ENCODE measurements at places on chromosomes 4 and X.

DNA sequence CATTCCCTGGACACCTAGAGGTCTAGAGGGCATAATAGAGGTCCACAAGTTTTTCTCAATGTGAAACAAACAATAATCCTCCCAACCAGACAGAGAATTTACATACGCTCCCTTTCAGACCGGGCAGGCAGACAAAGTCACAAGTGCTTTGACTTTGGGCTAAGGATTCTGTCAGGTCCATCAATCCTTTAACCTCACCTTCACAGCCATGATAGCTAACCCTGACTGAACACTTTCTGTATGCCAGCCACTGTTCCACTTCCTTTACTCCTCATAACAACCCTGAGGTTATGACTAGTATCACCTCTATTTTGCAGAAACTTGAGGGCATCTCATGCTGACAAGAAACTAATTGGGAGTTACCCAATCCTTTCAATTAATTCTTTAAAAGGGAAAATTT, 118.8 kb upstream of the AFF2 start:
- no peak for DNase-seq

GRCh38 chrX:23333842-23334520, 668 bp upstream of the PTCHD1 start:
- no peak for DNase-seq

GRCh38 chr4:58070726-58071125, 960.5 kb upstream of the IGFBP7 start:
- no peak for DNase-seq

GRCh38 chrX:119607018-119607389, 780 bp upstream of the NKRF start:
- no peak for DNase-seq

- DNase-seq = no peak
Measured at GRCh38 chrX:23732704-23733103, 10.4 kb downstream of the ACOT9 start.

- no peak for DNase-seq
Measured at GRCh38 chr4:110586131-110586850, 36.6 kb downstream of the PITX2 start.

GRCh38 chr4:168857546-168858314, 152.3 kb downstream of the CBR4 start:
- no peak for DNase-seq

DNA sequence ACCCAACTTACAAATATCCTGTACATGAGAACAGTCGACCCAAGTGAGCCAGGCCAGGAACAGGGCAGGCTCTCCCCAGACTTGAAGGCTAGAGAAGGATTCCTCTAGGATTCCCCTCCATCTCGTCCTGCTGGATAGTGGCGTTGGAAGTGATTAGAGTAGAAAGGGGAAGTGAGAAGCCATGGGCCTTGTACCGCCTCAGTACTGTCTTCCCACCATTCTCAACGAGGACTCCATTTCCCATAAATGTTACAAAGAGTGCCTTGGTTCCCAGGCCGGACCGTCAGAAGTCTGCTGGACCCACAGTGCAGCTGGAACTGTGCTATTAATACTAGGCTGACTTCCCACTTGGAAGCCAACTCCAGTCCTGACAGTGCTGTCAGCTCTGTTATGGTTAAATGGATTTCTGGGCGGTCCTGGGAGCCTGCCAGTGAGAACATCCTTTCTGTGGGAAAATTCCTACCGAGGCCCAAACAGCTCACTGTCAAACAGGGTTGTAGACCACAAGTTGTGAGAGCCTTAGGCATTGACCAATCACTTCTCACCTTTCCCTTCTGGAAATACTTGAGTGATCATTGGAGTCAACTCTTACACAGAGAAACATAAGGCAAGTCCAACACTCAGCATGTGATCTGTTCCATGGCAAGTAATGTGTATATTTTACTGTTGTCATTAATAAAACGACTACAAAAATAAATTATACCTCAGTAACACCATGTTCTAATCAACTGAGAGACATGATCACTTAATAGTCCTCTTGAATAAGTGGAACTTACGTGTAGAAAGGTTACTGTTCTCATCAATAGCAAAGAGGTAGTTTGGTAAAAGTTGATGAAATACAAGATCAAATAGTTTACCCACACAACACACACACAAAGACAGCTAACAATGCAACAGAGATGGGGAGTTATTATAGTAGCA, 58.4 kb downstream of the AMELX start:
- no peak for DNase-seq

GRCh38 chrX:100379388-100379986, 30.6 kb downstream of the PCDH19 start:
- DNase-seq = no peak

GRCh38 chrX:39900777-39901170, 197.0 kb downstream of the BCOR start:
- no peak for DNase-seq

DNA sequence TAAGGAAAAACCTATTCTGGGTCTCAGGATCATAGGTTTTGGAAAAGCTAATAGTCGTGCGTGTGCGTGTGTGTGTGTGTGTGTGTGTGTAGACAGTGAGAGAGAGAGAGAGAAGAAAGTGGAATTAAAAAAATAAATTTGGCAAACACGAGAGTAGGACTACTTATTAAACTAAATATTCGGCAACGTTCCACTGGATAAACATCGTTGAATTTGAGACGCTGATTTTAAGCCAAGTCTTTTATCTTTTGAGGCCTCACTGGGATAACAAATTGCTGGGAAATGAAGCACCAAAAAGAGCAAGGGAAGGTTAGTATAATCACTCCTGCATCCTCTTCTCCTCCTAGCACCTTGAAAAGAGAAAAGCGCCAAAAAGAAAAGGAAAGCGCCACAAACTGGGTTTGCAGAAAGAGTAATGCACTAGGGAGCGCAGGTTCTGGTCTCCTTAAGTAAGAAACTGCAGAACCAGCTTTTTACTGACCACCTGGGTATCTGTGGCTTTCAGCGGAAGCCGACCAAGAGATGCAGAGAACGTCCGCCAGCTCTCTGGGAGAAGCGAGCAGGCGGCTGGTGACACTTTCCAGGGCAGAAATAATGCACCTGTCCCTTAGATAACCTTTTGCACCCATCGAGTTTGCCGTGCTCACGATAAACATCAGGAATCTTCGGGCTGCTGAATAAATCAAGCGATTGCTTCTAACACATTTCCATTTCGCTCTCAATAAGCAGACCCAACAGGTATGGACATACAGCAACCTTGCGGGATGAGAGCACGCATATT, 3.4 kb downstream of the ATOH1 start:
- no peak for DNase-seq

- no peak for DNase-seq
Measured at GRCh38 chrX:148567229-148567628, 66.8 kb downstream of the AFF2 start.

- DNase-seq = no peak
Measured at GRCh38 chr4:87209696-87210095, 10.7 kb downstream of the KLHL8 start.

GRCh38 chr4:87502580-87503238, 26.5 kb downstream of the SPARCL1 start:
- DNase-seq = no peak

DNA sequence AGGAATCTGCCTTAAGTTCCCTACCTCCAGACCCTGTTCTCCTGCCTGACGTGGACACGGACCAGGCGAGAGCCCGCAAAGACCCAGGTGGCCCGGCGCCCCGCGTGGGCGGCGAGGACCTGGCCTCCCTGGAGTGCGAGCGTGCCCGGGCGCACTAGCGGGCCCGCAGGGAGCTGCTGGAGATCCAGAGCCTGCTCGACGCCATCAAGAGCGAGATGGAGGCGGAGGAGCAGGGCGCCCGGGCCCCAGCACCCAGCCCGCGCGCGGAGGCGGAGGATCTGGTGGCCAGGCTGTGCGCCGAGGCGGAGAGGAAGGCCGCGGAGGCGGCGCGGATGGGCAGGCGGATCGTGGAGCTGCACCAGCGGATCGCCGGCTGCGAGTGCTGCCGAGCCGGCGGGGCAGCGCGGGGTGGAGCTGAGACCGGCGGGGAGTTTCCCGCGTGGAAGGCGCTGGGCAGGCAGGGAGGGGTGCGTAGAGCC, 18.2 kb downstream of the MRFAP1 start:
- DNase-seq = no peak

- DNase-seq = no peak
Measured at GRCh38 chr4:83219344-83220331, 65.0 kb downstream of the COQ2 start.

DNA sequence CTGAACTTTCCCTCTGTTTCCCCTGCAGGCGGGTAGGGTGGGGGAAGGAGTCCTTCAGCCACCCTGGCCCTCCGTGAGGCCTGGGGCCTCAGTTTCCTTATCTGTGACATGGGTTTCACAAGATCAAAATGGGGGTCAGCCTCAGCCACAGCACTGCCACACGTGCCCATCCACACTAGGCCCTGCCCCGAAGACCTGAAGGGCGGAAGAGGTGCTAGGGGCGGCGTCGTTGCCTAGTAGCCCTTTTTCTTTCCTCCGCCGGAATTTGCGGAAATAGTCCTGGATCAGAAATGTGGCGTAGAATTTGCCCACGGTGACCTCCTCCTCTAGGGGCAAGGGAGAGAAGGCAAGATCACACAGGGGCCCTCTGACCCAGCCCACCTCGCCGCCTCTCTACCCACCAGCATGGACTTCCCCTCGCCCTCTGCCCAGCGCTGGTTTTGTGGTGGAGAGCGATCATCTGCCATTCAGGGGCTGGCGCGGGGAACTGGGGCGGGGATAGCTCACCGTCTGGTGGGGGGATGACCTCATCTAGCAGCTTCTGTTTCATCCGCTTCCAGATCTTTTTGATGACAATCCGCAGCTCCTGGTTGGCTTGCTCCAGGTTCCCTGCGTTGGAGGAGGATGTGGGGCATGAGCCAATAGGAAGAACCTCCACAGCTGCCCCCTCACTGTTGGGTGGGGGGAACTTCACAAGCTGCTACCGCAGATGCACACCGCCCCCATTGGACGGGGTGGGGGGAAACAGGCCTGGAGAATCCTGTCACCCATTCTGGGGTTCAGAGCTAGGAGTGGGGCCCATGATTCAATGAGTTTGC, 9.7 kb upstream of the SYP start:
- no peak for DNase-seq

DNA sequence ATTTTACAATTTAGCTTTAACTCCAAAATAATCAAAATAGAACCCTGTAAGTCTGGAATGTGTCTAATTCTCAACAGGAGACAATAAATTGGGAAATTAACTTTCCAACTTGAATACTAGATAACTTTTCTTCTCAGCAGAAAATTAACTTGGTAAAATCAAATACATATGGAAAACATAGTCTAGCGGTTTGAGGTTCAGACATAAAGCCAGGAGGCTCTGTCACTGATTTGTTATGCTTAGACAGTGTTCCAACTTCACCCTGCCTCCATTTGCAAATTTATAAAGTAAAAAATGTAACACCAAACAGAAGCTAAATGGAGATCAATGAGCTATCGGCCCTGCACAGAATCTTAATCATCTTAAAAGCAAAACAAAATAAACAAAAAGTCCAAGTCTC, 46.3 kb downstream of the TBCK start:
- no peak for DNase-seq

DNA sequence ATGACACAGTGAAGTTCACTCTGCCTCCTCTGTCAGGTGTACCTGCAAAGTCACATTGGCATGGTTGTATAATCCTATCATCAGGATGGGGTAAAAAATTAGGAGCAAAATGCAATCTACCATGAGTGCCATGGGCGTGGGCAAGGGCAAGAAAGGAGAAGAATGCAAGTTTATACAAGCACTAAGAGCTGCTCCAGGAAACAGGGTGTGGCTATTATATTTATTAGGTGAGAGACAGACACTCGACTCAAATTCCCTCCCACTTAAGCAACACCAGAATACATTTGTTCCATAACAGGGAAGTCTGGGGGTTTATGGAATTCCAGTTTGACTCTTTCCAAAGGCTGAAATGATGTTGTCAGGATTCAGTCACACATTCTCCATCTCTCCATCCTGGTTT, 378.8 kb downstream of the BCOR start:
- no peak for DNase-seq

- DNase-seq = no peak
Measured at GRCh38 chr4:15598644-15599043, 56.5 kb downstream of the FBXL5 start.

GRCh38 chr4:111556851-111557250, 588.4 kb upstream of the FAM241A start:
- DNase-seq = no peak

- no peak for DNase-seq
Measured at GRCh38 chrX:96835660-96836289, 47.9 kb upstream of the RPA4 start.

DNA sequence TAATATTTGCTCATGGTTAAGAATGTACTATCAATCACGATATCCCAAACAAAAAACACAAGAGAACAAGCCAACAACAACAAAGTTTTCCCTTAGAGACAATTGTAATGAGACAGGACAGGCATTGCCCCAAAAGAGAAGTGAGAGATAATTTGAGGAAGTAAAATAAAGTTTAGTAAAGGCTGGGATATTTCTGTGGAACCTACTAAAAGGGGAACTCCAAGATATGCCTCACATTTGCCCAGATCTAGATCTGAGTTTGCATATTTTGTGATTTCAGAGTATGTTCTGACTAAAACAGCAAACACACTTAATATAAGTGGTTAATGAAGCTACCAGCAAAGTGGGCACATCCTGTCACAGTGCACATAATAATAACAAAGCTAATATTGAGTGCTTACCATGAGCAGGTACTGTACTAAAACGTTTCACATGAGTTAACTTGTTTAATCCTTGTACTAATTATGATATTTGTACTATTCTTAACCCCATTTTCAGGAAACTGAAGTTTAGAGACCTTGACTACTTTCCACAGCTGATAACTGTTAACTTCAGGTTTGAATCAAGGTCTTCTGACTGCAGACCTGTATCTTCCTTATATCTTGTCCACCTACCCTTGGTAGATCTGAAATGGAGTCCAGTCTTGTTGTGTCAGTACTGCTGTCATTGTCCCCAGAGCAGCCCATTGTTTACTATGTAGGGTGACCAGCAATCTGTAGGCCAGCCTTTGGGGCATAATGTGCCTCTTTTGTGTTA, 26.0 kb upstream of the BMP2K start:
- DNase-seq = no peak
